NCI-H2171 treated with DMSO at 0.1 percent for 48 hours (cell line): ENCODE measurements at places on chromosomes 12 and 14.
A peak's percentile ranks its signal among the peaks of the same experiment; 100 is the strongest.

GRCh38 chr12:76226397-76226796 lies 121.8 kb downstream of the BBS10 start:
- no peak for DNase-seq

- no peak for DNase-seq
Measured at GRCh38 chr14:87725318-87725717, 267.7 kb downstream of the GALC start.

- no peak for DNase-seq
Measured at GRCh38 chr12:109098183-109098604, 797 bp downstream of the UNG start.

GRCh38 chr14:99260587-99261551 lies 11.1 kb downstream of the BCL11B start:
- DNase-seq: peak; percentile 46

DNA sequence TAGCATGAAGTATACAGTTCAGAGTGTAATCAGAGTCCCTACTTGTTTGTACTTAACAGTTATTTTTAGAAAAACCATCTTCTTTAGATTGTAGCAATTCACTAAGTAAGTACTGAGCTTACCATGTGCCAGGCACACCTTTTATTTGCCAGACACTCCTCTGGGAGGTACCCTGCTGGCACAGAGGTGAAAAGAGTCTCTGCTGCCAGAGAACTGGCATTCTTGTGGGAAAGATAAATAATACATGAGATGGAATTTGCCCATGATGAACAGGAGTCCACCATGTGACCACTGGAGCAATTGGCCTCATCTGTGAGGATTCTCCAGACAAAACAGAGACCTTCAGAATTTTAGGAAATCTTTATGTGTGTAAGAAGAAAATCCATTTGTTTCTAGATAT lies 199.3 kb upstream of the SLC16A7 start:
- DNase-seq: peak; percentile 27

DNA sequence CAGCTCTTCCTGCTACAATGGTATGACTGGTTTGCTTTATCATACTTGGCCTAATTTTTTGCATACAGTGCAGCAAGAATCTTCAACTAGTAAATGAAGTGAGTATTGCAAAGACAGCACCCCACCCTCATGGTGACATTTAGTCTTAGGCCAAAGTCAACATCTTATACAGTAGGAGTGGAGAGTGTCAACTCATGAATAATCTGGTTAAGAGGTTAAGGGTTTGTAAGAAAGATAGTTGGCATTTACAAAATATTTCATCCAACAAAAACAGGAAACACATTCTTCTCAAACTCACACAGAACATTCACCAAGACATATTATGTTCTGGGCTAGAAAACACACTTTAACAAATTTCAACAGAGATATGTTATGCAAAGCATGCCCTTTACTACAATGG lies 2.2 kb upstream of the OAS1 start:
- DNase-seq: no peak
